ENCODE measurements at places on chromosomes 4 and X.

DNA sequence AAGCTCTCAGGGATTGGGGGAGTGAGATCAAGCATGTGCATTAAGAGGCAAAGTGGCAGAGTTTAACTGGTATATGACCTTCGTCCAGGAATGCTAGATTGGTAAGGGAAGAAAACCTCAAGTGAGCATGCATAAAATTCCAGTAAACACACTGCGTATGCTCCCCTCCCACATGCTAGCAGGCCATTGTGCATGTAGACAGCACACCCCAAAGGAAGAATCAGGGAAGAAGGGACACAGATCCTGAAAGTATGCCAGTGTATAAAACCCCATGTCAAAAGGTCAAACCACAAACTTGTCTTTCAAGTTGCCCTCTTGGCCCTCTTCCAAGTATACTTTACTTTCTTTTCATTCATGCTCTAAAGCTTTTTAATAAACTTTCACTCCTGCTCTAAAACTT, 405.2 kb upstream of the CNKSR2 start:
- DNase-seq = no peak

- DNase-seq = no peak
Measured at GRCh38 chrX:151722241-151722846, 6.5 kb downstream of the FATE1 start.

DNA sequence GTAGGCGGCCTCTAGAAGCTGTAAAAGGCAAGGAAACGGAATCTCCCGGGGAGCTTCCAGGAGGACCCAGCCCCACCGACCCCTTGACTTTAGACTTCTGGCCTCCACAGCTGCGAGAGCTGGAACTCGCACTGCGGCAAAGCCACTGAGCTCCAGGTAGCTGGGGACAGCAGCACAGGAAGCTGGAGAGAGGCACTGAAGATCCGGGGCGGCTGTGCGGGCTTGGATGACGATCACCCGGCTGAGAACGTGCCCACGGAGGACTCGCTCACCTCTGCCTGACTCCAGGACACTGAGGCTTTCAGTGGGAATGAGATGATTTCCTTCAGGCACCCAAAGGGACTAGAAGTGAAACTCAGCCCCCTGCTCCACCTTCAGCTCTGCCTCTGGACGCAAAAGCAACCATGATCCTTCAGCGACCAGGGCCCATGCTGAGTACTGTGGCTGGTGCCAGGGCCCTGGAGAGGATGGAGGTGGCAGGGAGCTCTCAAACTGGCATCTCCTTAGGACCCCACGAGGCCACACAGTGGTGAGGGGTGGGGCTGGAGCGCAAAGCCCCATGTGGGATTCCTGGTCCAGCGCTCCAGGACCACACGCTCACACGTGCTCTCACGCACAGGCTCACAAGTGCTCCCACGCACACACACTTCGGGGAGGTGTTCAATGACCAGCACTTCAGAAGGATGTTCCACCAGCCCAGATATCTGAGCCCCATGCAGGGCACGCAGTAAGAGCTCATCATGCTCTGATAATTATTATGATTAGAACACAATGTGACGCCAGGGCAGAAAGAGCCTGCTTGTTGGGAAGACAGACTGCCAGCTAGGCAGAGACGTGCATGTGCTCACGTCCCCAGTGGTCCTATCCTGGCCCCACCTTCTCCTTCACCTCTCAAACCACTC, 47.2 kb downstream of the ADRA2C start:
- no peak for DNase-seq

- no peak for DNase-seq
Measured at GRCh38 chr4:94544811-94545210, 93.1 kb downstream of the PDLIM5 start.

DNA sequence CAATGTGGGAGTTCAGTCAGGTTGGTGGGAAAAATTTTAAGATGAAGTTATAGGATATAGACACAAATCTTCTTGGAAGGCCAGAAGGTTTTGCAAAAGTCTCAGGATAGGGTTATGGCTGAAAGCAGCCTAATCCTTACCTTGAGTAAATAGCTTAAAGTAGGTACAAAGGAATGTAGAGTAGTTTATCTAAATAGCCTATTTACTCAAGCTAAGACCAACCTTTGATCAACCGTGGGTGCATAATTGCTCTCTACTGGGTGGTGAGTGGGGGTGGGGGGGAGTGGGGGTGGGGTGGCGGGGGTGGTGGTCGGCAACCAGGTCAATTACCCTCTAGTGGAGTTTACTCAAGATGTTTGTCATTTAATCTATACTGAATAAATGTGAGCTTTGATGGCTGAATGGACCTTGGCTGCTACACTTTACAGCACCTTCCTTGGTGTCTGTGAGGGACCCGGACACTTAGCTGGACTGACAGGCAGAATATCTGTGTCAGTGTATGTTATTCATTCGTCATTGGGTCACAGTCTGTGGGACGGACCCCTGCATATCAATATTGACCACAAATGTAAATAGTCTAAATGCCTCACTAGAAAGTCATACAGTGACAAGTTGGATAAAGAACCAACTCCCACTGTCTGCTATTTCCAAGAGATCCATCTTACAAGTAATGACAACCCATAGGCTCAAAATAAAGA, 545.7 kb upstream of the PABPC4L start:
- no peak for DNase-seq

GRCh38 chr4:1233641-1234308, 15.2 kb downstream of the CTBP1 start:
- no peak for DNase-seq

GRCh38 chr4:91838181-91838861, 465.4 kb upstream of the GRID2 start:
- DNase-seq = no peak

GRCh38 chr4:75924309-75924827, 16.4 kb downstream of the NAAA start:
- no peak for DNase-seq

DNA sequence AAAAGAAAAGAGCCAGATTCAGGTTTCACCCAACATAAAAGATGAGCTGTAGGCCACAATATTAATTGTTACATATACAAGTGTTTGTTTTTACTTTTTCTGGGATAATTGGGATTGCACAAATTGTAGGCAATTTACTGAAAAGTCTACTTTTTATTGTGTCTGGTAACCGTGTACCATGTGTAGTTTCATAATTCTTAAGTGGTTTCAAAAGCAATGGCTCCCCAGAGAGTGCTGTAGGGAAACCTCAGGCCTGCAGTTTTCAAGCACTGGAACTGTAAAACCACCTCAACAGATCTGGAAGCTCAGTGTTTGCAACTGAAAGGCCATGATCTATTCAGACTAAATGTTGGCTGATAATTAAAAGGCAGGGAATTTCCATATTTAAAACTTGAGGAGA, 53.9 kb upstream of the MMAA start:
- DNase-seq = no peak

DNA sequence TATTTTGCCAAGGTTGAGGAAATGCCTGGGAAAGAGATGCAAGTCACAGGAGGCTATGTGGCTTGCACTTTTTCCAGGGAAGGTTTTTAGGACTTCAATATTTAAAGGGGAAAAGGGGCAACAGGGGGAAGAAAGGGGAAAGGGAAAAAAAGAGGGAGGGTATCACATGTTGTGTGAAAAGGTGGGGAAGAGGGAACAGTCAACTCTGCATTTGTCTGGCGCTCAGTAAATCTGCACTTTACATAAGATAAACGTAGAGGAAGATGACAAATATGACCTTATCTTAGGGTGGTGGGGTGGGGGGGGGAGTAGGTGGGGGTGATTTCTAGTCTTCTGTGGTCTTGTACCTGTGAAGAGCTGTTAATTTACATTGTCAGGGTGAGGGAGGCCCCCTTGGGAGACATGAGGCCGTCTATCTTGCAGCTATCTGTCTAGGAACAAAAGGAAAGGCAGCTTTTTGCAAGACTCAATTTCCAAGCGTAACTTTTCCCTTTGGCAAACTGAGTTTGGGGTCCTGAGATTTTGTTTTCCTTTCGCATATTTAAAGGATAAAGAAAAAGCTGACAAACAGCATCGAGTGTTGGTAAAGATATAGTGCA, 71.5 kb upstream of the UCP1 start:
- no peak for DNase-seq

- no peak for DNase-seq
Measured at GRCh38 chr4:65599340-65599739, 70.9 kb downstream of the EPHA5 start.

- no peak for DNase-seq
Measured at GRCh38 chrX:105462186-105462585, 241.7 kb upstream of the TEX13A start.

DNA sequence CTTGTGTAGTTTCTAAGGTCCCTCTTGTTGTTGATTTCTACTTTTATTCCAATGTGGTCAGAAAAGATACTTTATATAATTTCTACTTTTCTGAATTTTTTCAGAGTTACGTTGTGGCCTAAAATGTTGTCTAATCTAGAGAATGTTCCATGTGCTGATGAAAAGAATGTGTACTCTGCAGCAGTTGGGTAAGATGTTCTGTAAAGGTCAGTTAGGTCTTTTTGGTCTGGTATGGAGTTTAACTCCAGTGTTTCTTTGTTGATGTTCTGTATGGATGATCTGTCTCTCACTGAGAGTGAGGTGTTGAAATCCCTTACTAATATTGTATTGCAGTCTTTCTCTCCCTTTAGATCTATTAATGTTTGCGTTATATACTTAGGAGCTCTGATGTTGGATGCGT, 37.0 kb upstream of the GPRIN3 start:
- DNase-seq = no peak

GRCh38 chr4:3290476-3290875, 2.3 kb upstream of the RGS12 start:
- no peak for DNase-seq

GRCh38 chrX:118702741-118703140, 24.7 kb upstream of the IL13RA1 start:
- DNase-seq = no peak

DNA sequence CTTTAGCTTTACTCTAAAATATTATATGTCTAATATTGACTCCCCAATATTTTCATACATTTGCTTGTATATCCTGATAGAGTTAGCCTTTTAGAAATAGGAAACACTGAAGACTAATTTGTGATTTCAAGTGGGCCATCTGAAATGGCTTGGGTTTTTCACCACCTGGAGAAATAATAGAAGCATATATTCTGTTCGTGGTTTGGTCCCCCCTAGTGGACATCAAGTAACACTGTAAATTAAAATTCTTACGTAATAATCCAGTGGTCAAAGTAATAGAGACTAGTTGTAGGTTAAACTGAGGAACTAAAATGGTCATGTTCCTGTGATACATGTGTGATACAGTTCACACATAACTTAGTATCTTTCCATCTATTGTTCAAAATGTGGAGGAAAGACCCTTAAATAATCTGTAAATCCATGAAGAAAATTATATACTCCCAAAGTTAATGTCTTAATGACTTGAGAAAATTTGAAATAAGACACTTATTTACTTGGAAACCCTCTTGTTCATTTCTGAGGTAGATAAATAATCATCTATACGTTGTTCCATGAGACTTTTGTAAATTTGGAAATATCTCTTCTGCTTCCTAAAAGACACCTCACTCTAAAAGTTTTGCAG, 79.8 kb upstream of the SMARCAD1 start:
- no peak for DNase-seq

DNA sequence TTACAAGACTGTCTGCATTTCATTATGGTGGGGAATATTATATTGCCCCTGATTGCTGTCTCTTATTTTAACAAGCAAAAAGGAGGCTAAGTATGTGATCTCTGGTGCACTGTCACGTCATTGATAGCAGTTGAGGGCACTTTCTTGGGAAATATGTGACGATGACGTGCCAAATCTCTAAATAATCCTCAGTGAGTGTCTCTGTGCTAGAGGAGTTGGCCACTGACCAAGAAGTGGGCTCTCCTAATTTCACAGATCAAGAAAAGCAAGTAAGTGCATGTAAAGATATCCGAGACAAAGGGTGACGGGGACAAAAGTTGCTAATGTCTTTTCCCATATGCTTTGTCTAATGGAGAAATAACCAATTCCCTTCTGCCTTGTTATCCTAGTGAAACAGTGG, 487.4 kb upstream of the TENM3 start:
- DNase-seq = no peak

GRCh38 chr4:89837385-89837992, 528 bp upstream of the SNCA start:
- no peak for DNase-seq

DNA sequence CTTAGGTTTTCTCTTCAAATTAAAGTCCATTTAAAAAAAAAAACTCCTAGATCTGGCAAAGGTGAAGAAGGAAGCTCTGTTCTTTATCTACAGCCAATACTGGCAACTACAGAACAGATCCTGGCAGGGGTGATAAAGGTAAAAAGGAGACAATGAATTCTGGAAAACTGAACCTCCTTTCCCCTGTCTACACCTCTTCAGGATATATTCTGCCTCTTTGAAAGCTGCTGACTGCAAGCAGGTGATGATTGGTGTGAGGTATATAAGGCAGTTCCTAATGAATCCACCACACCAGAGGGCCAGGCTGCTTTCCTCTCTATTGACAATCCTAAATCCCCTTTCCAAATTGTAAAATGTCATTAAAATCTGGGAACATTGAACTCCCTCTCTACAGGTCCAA, 370.1 kb downstream of the PPP3CA start:
- DNase-seq = no peak

- DNase-seq = no peak
Measured at GRCh38 chr4:187732524-187732923, 263.0 kb upstream of the ZFP42 start.

DNA sequence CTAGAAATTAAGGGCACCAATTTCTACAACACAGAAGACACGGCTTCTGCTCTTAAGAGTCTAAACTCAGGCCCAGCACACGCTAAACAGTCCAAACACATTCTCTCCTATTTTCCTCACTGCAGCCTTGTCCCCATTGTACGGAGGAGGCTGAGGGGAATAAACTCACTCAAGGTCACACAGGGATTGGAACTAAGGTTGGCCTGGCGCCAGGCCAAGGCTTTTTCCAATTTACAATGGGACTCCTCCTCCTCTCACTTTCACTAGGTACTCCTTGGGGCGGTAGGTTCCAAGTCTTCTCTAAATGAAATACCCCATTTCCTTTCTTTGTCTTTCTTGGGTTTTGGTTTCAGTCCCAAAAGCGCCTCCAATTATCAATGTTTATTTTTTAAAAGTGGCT, 48.7 kb upstream of the CRMP1 start:
- DNase-seq = no peak

DNA sequence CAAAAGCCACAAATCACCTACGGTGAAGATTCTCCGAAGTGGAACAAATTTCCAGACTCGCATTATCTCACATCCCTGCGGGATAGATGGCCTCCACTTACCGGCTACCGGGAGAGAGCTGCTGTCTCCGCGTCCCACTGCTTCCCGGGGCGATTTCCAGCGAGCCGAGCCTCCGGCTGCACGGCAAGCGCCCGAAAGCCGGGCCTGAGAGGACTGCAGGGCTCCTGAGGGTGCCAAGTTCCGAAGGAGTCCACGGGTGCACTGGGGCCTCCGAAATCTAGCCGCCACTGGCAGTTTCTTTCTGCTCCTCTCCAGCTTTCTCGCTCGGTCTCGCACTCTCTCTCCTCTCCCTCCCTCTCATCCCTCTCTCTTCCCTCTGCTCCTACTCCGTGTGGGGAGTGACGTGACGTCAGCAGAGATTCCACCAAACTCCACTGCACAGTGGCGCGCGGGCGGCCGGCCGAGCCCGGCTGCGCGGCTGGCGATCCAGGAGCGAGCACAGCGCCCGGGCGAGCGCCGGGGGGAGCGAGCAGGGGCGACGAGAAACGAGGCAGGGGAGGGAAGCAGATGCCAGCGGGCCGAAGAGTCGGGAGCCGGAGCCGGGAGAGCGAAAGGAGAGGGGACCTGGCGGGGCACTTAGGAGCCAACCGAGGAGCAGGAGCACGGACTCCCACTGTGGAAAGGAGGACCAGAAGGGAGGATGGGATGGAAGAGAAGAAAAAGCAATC, 14.0 kb upstream of the PITX2 start:
- DNase-seq = no peak

Measured in right atrium auricular region (tissue), 2 donors.